ENCODE measurements at places on chromosomes 3 and 15.

DNA sequence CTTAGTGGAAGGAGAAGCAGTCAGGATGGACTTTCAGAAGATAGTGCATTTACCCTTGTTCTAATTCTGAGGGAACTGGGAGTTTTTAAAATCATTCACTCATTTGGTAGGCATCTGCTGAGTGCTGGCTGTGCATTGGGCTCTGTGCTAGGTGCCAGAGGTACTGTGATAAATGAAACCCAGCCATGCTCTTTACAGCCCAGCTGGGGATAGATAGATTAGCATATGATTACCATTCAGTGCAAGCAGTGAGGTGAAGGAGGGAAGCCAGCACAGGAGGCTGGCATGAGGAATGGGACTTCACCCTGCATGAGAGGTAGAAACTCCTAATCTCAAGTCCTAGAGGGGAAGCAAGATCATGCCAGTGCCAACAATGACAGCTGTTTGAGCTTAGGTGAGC lies 361.9 kb upstream of the TRIM42 start:
- no peak for DNase-seq

DNA sequence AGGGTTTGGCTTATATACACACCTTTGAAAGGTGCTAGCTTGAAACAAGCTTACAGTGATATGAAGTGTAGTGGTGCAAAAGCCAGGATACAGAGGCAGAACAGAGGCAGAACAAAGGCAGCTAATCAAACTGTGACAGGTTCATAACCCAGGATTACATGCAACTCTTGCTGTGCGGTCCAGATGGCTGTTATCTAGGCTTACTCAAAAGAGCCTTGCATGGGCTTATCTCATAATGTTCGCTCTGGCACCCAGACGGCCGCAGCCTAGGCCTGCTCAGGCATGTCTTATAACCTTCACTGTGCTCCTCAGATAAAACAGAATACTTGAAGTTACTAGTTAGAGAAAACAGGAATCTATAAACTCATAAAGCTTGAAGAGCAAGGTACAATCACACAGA lies 22.8 kb upstream of the NOX5 start:
- DNase-seq = no peak

DNA sequence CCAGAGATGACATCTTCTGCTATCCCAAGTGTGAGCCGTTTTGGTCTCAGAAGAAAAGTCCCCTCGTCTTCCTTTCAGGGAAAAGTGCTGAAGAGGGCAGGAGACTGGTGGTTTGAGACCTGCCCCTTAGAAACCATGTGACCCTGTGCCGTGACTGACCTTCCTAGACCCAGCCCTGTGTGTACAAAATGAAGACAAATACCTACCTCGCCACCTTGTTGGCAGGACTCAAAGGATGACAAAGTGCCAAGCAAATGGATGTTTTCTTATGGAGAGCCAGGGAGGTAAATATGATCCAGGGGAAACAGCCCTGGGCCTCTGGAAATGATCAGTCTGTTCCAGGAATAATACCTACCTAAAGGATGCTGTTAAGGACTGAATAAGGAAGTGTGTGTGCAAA lies 41.3 kb downstream of the FAM174B start:
- no peak for DNase-seq

- DNase-seq = peak; percentile 93
These were observed 52.5 kb upstream of the ROPN1B start for GRCh38 chr3:125916376-125916978.

DNA sequence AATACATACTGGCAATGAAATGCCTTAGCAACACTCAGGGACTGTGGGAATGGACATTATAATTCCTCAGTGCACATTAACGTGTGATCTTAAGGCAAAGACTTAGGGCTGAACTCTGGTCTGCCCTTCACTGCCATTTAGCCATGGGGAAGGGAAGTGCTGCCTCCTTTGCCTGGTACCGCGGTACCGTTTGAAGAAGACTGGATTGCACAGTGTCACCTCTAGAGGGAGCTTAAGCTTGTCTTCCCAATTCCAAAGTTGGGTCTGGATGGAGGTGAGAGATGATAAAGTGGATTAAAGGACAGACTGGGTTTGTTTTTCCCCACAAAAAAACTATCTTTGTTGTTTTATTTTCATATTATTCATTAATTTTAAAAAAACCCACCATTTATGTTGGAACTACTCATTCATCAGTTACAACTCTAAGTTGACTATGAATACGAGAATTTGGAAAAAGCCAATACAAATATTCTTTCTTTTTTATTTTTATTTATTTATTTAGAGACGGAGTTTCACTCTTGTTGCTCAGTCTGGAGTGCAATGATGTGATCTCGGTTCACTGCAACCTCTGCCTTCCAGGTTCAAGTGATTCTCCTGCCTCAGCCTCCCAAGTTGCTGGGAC lies 60.0 kb upstream of the SYN2 start:
- peak; percentile 29 for DNase-seq

GRCh38 chr15:23642413-23643044 lies 5.1 kb downstream of the MAGEL2 start:
- DNase-seq = peak; percentile 72

DNA sequence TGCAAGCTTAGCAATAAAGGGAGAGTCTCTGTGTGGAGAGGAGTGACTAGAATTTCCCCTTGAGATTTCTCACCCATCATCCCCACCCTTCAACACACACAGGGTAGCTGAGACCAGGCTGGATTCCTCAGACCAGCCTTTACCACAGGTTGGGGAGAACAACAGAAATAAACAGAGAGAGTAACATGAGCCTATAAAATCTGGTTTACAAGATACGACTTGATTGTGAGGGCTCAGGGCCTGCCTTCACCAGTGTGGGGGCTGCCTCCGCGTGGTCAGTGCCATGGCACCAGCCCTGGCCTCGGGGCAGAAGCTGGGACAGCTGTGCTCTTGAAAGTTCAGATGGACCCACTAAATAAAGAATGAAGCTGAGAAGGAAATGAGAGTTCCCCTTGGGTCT lies 14.6 kb upstream of the MAGEF1 start:
- no peak for DNase-seq

DNA sequence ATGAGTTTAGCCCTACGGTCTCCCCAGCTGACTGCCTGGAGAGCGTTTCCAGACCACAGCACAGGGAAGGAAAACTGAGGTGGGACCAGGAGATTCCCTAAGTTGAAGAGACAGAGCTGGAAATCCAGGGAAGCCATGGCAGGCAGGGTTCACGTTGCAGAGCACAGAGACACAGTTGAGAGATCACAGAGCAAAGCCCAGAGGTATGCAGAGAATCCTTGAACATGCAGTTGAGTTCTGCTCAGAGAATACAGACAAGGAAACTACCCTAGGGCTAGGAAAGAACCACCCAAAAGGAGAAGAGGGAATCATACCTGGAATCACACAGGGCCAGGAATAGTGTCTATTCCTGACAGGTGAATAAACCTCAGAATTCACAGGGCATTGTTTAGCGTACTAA lies 14.3 kb downstream of the SLC28A1 start:
- no peak for DNase-seq

- peak; percentile 23 for DNase-seq
These were observed 103.4 kb downstream of the GSK3B start for GRCh38 chr3:119990888-119991287.

DNA sequence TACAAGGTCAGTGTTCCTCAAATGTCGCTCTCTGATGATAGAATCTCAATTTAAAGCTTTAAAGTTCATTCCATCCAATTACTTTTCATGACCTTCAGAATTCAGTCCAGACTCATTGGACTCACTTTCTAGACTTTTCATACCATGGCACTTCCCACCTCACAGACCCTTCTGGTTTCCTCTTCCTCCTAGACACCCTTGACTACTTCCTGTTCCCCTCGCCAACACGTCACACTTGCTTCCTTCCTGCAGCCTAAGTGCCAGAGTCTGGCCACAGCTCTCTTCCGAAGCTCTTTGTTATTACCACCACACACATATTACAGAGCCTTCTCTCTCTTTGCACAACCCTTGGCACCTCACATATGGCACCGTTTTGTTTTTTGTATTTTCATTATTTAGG lies 59.1 kb upstream of the UMPS start:
- no peak for DNase-seq

GRCh38 chr3:115651599-115651998 lies 28.3 kb downstream of the GAP43 start:
- no peak for DNase-seq

GRCh38 chr3:145767909-145768308 lies 393.1 kb downstream of the PLOD2 start:
- peak; percentile 3 for DNase-seq

DNA sequence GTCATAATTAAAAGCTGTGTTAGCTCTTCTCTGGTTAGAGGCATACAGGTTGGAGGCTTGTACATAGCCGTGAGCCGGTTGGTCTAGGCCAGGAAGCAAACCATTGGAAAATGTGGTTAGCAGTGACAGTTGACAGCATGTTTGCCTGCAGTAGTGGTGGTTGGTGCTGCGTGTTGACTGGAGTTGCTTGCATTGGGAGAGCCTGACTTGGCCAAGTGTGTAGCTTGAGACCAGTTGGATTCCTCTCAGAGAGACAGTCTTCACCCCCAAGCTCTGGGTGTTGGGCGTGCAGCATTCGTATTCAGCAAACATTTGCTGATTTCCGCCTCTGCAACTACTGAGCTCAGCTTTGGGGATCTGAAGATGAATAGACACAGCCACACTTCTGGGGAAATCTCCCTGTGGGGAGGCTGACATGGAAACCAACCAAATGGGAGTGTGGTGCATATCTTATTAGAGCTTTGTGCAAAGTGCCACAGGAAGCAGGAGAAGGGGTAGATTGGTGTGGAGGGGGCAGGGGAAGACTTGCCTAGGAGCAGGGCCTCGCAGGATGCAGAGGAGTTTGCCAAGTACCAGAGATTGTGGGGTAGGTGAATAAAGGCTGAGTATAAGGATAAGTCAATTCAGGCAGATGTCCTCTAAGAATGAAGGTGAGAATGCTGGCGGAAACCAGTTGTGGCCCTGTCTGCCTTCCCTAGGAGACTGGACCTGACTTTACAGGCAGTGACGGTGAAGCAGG lies 83.5 kb downstream of the IGF1R start:
- no peak for DNase-seq

DNA sequence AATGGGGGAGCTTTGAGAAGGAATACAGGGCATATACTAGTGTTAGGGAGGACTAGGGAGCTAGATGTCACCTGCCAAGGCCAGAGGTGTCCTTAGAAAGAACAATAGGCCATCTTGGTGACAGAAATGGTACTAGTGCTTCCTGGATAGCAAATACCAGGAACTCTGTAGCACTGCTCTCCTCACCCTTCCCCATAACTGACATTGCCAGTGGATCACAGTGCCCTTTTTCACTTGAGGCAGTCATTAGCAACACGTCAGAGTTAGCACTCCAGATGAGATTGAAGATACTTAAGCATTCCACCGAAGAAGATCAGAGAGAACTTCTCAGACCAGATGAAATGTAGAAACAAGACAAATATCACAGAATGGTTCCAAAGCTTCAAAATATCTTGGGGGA lies 103.1 kb upstream of the PDZRN3 start:
- no peak for DNase-seq

DNA sequence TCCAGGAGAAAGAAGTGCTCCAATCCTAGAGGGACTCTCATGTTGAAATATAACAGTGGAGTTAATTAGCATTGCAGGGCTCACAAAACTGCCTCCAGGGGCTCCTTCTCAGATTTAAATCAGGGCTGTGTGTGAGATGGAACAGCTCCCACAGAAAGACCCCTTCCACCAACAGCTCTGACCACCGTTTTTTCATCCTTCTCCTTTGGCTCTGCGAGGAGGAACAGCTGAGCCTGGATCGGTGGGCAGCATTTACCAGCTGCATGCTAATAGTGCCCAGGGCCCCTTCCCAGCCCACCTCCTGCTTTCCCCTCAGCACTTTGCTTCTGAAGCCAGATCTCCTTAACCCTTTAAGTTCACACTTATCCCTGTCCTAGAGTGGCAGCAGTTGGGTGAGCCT lies 119.2 kb upstream of the UBE2E1 start:
- no peak for DNase-seq

- DNase-seq = no peak
These were observed 2.6 kb upstream of the NFKBIZ start for GRCh38 chr3:101846709-101847108.

GRCh38 chr3:174342941-174343501 lies 516.1 kb upstream of the NAALADL2 start:
- no peak for DNase-seq

GRCh38 chr3:126837773-126838172 lies 133.7 kb downstream of the CHCHD6 start:
- no peak for DNase-seq

- DNase-seq = no peak
These were observed 40.2 kb downstream of the CLEC3B start for GRCh38 chr3:45066109-45066801.
